ENCODE measurements at places on chromosomes 16 and 17. TPM values are rescaled to one million over a fixed set of nuclear protein-coding genes. Genes with fewer than 3 reads are reported as not detected.

GRCh38 chr16:88771294-88771772 lies 13.7 kb downstream of the PIEZO1 start:
- peak overlapping the region; percentile 64 for H3K27ac ChIP-seq
- peaks cover 28% of the 10 kb centered on the region for H3K4me1 ChIP-seq
- H3K4me3 ChIP-seq, result peak overlapping the region; percentile 12
- no peak for DNase-seq
- no peaks in the 10 kb centered on the region for H3K36me3 ChIP-seq

DNA sequence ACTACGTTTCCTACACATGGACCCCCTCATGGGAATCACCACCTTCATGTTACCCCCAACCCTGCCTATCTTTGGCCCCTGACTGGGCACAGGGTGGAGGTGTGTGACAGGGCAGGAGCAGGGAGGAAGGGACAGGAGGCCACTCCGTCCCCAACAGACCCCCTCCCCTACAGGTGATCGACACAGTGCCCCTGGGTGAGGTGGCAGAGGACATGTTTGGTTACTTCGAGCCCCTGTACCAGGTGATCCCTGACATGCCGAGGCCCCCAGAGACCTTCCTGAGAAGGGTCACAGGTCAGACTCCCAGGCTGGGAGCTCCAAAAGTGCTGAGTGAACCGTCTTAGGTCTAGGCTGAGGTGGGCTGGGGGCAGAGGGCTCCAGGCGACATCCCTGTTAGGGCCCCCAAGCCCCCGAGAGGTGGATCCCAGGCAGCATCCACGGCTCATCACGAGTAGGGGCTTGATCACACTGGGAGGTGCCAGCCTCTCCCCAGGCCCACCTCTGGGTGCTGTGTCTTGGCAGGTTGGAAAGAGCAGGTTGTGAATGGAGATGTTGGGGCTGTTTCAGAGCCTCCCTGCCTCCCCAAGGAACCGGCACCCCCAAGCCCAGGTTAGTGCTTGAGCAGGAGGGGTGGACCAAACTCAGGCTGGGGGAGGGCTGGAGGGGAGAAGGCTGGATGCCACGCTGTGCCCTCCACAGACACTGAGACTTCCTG lies 1.5 kb downstream of the ACBD4 start:
- no peaks in the 10 kb centered on the region for H3K36me3 ChIP-seq
- H3K4me3 ChIP-seq, result peak overlapping the region; percentile 88
- no peaks in the 10 kb centered on the region for H3K27me3 ChIP-seq
- H3K4me1 ChIP-seq, result peaks cover 15% of the 10 kb centered on the region

DNA sequence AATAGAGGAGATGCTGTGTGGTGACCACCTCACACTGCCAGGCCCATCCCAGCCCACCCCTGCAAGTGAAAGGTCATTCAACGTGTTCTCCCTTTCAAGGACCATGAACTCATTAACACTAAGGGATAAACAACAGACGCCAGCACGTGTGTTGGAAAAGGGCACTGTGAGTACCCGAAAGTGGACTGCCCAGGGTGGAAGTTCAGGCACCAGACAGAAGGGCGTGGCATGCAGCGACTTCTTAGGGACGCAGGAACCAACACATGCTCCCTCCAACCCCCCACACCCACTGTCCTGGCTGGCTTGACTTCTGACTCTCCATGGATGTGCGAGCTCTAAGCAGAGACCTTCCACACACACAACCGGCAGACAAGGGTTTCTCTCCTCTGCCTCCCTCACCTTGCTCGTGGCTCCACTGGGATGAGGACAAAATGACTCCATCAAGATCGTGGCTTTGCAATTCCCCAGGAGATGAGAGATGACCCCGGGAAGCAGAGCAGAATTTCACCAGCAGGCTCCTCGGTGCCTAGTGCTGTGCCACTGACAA lies 11.0 kb downstream of the UBALD1 start:
- H3K27me3 ChIP-seq, result no peaks in the 10 kb centered on the region
- no peak overlapping the region for H3K27ac ChIP-seq

DNA sequence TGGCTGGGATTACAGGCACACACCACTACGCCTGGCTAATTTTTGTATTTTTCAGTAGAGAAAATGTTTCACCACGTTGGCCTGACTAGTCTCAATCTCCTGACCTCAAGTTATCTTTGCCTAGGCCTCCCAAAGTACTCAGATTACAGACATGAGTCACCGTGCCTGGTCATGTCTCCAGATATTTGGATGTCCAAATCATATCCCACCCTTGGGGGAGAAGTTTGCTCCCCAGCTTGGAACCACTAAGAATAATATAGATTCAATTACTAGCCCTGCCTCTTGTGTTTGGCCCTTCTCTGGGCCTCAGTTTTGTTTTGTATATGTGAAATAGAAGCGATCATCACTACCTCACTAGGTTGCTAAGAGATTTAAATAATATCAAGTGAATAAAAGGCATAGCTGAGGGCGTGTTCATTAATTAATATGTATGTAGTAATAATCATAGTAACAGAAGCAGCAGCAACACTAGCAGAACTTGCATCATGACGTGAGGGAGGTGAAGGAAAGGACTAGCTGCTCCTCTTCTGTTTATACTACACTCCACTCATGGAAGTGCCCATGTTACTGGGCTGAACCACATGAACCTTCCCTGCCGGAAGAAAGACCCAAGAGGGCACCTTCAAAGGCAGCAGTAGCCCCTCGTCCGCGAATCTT lies 253.6 kb upstream of the XYLT1 start:
- peaks cover 5% of the 10 kb centered on the region for H3K27me3 ChIP-seq
- H3K27ac ChIP-seq, result no peak overlapping the region
- no peaks in the 10 kb centered on the region for H3K36me3 ChIP-seq
- no peak for DNase-seq
- no peak overlapping the region for H3K4me3 ChIP-seq
- H3K4me1 ChIP-seq, result no peaks in the 10 kb centered on the region

SUPT6H gene
- 63.3 TPM for total RNA-seq

GRCh38 chr17:40499551-40500189 lies 1.8 kb downstream of the TNS4 start:
- no peak for DNase-seq
- H3K27ac ChIP-seq, result no peak overlapping the region
- H3K4me3 ChIP-seq, result no peak overlapping the region
- H3K27me3 ChIP-seq, result peaks cover 8% of the 10 kb centered on the region
- H3K4me1 ChIP-seq, result no peaks in the 10 kb centered on the region
- no peaks in the 10 kb centered on the region for H3K36me3 ChIP-seq

SLC16A3 gene
- total RNA-seq, result 183 TPM

DNA sequence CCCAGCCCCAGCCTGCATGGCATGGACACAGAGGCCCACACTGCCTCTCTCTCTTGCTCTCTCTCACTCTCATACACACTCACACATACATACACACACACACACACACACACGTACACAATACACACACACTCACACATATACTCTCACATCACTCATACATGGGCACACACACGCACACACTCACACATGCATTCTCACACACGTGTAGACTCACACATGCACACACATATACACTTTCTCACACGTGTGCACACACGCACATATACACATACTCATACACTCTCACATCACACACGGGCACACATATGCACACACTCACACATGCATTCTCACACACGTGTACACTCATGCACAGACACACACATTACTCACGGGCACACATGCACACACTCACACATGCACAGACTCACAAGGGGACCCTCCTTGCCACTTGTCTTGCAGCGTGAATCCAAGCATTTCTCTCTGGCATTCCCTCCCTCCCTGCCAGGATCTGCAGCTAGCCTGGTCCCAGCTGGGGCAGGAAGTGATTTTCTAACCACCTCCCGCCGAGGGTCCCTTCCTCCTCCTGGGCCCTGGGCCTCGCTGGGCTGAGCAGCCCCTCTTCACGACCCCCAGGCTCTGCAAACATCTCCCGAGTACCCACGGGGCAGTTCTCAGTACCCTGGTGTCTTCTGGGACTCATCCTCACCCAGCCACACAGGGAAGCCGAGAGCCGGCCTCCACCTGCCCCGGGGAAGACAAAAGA lies 37.5 kb downstream of the IL21R start:
- DNase-seq, result peak; percentile 0
- H3K36me3 ChIP-seq, result peaks cover 90% of the 10 kb centered on the region
- no peak overlapping the region for H3K27ac ChIP-seq

HASPIN gene
- total RNA-seq, result 21.3 TPM

DNA sequence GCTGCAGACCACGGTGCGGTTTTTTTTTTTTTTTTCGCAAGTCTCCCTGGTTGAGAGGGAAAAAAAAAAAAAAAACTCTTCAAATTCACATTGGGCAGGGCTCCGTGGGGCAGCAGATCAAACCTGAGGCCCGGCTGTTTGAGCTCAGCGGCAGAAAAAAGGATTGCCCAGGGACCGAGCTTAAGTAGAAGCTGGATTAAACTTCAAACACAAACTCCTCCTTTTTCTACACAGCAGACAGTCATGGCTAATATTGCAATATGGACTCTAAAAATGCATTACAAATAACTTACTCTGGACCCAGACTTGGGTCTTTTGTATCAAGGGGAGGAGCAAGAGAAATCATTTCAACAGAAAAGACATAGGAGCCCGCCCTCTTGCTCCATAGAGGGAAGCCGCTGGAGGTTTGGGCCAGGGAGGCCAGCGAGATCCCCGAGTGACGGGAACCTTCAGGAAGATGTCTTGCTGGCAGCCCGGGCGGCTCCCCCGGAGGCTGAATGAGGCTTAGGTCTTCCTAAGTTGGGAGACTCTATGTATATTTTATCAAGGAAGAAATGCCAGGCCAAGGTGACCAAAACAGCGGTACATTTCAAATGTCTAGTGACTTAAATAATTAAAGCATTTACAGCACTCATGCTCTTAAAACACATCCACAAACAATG lies 167.7 kb downstream of the ZNF423 start:
- DNase-seq, result no peak
- H3K36me3 ChIP-seq, result no peaks in the 10 kb centered on the region
- H3K4me3 ChIP-seq, result no peak overlapping the region
- no peak overlapping the region for H3K27ac ChIP-seq
- no peaks in the 10 kb centered on the region for H3K4me1 ChIP-seq

TBC1D3H gene
- not detected for total RNA-seq

DNA sequence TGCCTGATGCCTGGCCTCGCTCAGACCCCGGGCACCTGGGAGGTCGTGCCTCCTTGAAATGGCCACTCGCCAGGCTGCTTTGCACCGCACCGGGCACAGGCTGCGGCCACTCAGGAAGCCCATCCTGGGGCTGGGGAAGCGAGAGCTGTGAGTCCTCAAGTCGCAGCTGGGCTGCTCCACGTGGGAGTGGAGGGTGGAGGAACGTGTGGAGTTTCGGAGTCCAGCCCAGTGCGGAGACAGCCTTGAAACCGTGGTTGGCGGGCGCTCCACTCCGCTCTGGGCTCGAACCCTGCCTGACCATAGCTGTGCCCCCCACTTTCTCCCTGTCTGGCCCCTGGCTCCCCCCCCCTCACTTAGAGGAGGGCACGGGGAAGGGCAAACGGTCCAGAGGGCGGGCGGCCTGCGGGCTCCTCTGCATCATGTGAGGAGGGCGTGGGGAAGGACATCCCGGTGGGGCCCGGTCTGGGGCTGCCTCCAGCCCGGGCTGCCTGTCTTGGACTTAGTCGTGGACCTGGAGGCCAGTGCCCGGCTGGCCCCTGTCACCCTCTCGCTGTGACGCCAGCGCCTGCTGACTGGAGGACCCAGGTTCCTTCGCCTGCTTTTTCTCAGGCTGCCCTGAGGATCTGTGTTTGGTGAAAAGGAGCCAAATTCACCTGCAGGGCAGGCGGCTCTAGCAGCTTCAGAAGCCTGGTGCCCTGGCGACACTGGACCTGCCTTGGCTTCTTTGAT lies 2.5 kb downstream of the UBE2I start:
- H3K4me3 ChIP-seq, result peak overlapping the region; percentile 100
- peaks cover 26% of the 10 kb centered on the region for H3K4me1 ChIP-seq
- peaks cover 38% of the 10 kb centered on the region for H3K36me3 ChIP-seq
- peak overlapping the region; percentile 99 for H3K27ac ChIP-seq

EVPLL gene
- not detected for total RNA-seq

PRSS33 gene
- total RNA-seq, result 0.29 TPM

KRT17 gene
- total RNA-seq, result not detected

- no peak overlapping the region for H3K27ac ChIP-seq
- H3K27me3 ChIP-seq, result peaks cover 36% of the 10 kb centered on the region
- H3K4me1 ChIP-seq, result peaks cover 5% of the 10 kb centered on the region
- no peaks in the 10 kb centered on the region for H3K36me3 ChIP-seq
Measured at GRCh38 chr17:70173681-70174080, 4.3 kb downstream of the KCNJ2 start.
